ENCODE measurements at places on chromosomes 6 and 20.

DNA sequence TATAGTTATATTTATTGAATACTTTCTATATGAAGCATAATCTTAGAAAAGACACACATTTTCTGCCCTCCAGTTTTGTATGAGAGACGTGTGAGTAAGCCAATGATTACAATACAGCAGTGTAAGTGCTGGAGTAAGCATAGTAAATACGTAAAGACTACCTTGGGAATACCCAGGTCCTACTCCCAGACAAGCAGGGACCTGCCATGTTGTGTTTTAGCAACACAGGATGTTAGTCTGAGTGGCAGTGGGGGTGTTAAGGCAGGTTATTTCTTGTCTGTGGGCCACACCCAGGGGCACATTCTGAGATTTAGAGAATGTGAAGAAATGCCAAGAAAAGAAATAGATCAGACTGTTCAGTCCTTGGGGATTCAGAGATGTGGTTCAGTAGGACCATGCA is 34.3 kb upstream of the RNF144B start:
- no peak for DNase-seq

DNA sequence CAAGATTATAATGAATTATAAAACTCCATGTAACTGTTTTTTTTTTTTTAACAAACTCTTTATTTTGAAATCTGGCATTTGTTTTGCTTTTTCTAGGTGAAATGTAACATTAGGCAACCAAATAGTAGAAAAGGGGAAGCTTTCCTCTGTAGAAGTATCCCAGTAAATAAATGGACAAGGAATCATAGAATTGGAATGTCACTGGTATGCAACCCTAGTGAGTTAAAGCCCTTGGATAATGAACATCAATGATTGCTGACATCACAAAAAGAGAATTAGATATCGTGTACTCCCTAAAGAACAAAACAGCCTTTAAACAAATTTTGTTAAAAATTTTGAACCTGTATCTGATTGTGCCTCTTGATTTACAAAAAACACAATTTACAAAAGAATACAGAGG is 93.9 kb upstream of the OGFRL1 start:
- DNase-seq, result no peak

- DNase-seq, result no peak
Measured at GRCh38 chr20:58039274-58040092, 189.0 kb downstream of the ANKRD60 start.

DNA sequence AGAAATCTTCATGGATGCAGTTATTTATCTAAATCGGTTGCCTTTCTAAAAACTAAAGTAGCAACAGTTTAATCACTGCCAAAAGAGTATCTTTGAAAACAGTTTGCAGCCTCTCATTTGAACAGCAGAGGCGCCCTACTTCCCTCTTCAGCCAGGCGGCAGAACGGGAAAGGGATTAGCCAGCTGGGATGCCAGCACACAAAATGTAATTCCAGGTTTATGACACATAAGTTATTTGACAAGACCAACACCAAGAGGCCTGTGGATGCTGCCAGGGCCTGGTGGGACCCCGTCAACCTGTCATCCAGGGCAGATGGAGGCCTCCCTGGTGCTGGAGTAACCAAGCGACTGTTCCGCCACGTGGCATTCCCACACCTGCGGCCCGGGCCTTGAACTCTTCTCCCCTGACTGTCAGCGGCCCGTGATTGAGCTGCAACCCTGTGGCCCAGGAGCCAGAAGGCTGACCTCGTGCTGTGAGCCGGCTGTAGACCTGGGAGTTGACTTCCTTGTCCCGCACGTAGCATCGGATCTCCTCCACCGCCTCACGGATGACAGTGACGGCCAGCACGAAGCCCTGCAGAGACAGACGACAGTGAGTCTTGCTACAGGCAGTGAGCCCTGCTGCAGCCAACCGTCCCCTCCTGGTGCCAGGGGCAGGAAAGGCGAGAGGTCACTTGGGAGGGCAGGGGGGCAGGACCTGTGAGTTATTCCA is 55.5 kb downstream of the ATP9A start:
- no peak for DNase-seq

- no peak for DNase-seq
Measured at GRCh38 chr6:129767776-129768485, 58.0 kb upstream of the ARHGAP18 start.

GRCh38 chr6:162181741-162182401 is 545.7 kb downstream of the PRKN start:
- no peak for DNase-seq

DNA sequence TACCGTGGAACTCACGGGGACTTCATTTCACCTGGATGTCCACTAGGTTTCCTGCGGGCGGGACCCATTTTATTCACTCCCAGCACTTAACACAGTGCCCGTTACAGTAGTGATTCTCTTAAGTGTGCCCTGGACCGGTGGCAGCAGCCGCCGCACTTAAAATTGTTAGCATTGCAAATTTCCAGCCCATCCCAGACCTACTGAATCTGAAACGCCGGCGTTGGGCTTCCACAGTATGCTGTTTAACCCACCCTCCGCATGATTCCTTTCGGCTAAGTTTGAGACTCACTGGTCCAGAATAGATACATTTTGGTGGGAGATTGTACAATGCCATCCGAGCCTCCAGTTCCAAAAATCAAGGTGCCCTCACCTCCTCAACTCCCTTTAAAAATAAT is 967 bp downstream of the SMPDL3A start:
- no peak for DNase-seq

DNA sequence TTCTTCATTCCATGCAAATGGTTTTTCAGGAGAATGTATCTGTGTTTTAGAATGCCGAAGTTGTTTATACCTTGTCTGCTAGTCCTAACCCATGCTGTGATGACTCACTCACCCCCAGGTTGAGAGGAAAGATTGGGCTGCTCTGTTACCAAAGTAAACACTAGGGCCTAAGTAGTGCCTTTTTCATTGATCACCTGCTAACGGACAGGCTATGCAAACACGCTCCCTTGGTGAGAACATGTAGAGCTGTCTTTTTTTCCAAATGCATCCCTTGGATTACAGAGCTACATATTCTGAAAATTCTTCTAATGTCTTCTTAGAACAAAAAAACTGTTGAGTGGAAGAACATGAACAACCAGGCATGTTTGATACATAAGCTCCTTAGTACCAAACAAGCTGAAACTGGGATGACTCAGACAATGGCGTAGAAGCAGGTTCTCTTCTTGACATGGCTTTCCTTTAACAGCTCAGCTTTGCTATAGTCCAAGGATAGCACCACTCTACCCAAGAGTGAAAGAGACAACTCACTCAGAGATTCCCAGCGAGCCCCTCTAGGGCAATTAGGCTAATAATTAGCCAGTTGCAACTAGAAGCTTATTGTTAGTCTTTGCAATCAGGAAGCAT is 20.5 kb downstream of the PERP start:
- no peak for DNase-seq

DNA sequence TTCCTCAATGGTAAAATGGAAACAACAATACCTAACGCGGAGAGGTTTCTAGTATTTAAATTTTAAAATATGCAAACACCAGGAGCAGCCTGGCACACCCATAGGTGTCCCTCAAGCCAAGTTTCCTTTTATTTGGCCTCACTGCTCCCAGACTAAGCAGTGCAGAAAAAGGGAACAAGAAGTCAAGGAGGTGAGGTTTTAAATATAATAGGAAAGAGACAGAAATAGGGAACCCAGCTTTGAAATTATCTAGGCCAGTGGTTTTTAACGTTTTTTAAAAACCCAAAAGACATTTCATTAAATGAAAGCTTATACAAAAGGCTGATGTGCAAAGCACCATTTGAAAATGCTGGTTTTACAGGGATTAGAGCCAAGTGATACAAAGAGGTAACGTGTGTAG is 109.6 kb downstream of the SLC22A3 start:
- DNase-seq, result no peak

DNA sequence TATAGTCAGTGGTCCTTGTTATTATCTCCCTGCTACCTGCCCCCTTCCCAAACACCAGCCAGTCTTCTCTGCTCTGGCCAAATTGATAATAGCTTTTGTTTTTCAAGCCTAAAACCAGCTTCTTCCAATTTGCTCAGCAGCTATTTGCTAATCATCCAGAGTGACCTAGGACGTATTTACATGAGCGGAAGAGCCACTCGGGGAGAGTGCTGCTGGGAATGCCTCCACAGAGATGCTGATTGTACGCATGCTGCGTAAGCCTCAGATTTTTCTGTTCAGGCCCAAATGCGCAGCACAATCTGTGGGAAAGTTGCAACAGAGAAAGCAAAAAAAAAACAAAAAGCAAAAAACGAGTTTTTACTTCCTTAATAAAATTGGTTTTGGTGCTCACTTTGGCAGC is 24.4 kb upstream of the ID1 start:
- DNase-seq, result no peak

- DNase-seq, result no peak
Measured at GRCh38 chr20:9078826-9079731, 10.2 kb downstream of the PLCB4 start.

GRCh38 chr6:12478921-12479320 is 188.8 kb downstream of the EDN1 start:
- no peak for DNase-seq

GRCh38 chr6:49342410-49342809 is 120.6 kb downstream of the MMUT start:
- DNase-seq, result no peak

DNA sequence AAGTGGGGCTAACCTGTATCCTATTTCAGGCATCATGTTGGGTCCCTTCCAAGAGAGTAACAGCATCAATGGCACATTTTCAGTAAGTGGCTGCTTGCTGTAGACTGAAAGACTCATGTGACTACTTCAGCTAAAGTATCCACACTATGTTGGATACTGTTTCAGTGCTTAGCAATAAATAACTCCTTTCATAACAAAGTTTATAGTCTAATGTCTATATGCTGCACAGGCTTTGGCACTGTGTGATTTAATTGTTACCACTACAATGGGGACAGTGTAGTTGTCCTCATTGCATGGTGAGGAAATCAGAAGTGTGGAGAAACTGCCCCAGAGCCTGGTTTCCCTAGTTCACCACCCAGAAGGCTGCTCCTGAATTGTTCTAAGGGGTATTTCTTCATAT is 318.0 kb upstream of the PTCHD4 start:
- DNase-seq, result no peak

GRCh38 chr20:22776369-22776768 is 192.0 kb upstream of the FOXA2 start:
- DNase-seq, result no peak

DNA sequence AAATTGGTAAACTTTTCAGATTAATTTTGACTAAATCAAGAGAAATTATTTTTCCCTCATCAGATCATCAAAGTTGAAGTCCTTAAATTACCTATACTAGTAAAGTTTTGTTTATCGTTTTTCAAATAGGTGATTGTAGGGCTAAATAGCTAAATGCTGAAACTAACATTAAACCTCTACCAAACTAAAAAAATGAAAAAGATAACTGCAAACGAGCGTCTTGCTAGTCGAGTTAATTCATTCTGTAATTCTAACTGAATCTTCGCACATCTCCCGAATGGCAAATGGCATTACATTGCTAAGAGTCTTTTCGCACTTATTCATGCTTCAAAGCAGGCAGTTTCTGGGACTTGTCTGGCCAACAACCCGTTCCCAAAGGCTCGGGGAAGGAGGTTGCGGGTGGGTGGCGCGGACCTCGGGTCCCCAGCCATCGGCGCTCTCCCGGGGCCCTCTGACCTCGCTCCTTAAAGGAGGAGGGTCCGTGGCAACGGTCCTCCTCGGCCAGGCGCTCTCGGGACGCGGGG is 43.8 kb downstream of the POPDC3 start:
- no peak for DNase-seq

GRCh38 chr6:155319902-155320301 is 5.6 kb upstream of the TFB1M start:
- no peak for DNase-seq

DNA sequence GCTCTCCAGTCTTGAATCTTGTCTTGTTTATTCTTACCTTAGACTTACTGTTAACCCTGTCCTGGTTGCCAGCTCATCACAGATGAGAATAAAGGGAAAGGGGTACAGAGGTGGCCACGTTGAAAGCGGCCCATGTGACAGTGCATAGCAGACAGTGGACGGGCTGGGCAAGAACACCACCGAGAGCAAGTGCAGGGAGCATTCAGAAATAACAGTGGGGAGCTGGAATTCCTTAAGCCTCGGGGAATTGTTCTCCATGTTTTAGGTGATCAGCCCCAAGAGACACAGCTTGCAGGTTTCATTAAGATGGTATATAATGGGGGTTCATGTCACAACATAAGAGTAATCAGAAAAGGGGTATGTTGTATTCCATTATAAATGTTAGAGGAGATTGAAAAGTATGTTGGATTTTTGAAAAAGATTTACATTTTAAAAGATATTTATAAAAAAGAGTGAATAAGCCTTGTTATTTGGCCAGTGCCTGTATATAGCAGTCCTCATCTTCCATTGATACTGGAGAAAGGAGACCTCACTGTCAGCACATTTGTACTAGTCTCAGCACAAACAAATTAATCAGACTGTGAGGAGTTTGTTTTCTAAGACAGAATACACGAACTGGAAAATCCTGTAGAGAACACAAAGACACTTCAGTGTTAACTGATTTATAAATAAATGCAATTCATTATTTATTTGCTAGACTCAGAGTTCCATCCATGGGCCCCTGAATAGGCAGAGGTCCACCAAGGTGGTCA is 35.4 kb downstream of the VAPB start:
- DNase-seq, result no peak

- no peak for DNase-seq
Measured at GRCh38 chr20:37274851-37275524, 13.4 kb upstream of the GHRH start.

- DNase-seq, result no peak
Measured at GRCh38 chr6:168313431-168314011, 6.1 kb downstream of the DACT2 start.

GRCh38 chr6:34172961-34173775 is 27.3 kb upstream of the GRM4 start:
- no peak for DNase-seq

DNA sequence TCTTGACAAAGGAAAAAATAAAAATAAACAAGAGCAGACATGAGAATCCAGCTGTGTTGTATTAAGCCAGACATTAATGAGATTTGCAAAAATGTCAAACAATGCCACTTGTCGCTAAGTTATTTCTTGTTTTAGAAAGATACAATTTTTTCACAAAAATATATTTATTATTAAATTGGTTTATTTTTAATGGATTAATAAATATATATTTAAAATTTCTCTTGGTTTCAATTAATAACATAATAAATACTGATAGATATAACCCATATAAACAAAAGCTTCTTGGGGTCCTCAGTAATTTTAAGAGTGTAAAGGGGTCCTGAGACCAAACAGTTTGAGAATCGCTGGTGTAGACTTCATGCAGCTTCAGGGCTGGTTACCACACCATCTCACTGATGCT is 26.1 kb downstream of the TUBB2B start:
- DNase-seq, result no peak

DNA sequence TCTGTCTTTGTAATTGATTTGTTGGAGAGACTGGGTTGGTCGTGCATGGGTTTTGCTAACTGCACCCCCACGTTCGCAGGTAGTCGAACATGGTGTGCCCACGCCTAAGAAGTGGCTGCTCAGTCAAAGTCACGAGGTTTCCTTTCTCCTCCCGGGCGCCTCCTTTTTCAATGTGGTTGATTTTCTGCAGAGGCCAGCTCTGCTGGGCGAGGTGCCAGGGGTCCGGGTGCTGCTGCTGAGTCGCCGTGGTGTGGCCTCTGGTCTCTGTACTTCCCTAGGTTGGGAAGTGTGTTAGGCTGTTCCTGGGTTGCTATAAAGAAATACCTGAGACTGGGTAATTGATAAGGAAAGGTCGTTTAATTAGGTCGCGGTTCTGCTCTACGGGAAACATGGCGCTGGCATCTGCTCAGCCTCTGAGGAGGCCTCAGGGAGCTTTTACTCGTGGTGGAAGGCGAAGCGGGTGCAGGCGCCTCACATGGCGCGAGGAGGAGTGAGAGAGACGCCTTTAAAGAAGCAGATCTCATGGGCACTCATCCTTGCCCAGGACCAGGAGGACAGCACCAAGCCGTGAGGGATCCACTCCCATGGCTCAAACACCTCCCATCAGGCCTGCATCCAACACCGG is 14.1 kb downstream of the OSBPL2 start:
- DNase-seq, result no peak
